ENCODE measurements at places on chromosomes 4 and X.

- no peak for DNase-seq
These were observed 228.5 kb downstream of the STIM2 start for GRCh38 chr4:27089186-27089585.

GRCh38 chr4:170162416-170162815 is 72.7 kb upstream of the AADAT start:
- DNase-seq = no peak

- DNase-seq = no peak
These were observed 318.8 kb upstream of the RASGEF1B start for GRCh38 chr4:81790477-81790876.

- no peak for DNase-seq
These were observed 128.2 kb downstream of the FRYL start for GRCh38 chr4:48651914-48652313.

DNA sequence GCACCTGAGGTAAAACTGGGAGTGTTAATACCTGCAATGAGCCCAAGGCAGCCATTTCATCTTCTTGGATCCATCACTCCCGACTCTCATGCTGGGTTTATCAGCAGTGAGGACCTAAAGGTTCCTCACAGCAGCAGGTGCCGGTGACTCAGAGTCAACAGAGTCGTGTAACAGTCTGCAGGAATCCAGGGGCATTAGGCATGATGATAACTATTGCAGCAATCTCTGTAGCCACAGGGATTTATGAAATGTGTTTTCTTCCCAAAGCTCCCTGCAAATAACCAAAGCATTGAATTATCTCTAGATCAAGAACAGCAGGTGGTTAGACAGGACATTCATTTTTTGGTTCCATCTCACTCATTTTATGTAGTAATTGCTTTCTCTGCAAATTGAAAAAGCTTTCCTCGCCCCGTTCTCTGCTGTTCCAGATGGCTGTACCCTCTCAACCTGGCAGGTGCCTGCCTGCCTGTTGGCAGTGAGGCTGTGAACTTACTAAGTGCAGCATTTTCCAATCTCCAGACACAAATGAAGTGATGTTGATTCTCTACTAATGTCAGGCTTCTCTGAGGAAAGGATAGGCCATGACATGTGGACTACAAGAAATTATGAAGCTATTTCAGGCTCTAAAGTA is 48.1 kb upstream of the TSPAN7 start:
- no peak for DNase-seq

GRCh38 chrX:53088136-53088974 is 5.6 kb upstream of the KANTR start:
- DNase-seq = no peak

DNA sequence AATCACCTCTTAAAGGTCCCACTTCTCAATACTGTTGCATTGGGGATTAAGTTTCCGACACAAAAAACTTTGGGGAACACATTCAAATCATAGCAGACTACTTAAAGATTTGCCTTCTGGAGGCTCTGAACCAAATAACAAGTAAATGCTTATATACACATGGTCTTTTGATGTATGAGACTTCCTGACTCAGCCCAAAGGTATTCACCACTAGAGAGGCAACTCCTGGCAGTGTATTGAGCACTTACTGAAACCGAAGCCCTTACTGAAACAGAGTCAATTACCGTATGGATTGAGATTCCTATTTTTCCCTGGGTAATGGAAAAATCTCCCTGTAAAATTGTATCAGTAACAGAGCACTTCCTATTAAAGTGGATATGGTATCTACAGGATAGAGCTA is 45.4 kb downstream of the ZCCHC13 start:
- DNase-seq = no peak

- no peak for DNase-seq
These were observed 42.6 kb downstream of the SHROOM4 start for GRCh38 chrX:50771382-50771781.

GRCh38 chr4:101345596-101346350 is 1.6 kb downstream of the PPP3CA start:
- DNase-seq = no peak

GRCh38 chrX:19625612-19626011 is 110.3 kb upstream of the MAP3K15 start:
- DNase-seq = no peak

- no peak for DNase-seq
These were observed 22.9 kb downstream of the MID2 start for GRCh38 chrX:107848591-107848990.

GRCh38 chrX:24494647-24495075 is 29.6 kb downstream of the PDK3 start:
- DNase-seq = no peak

- DNase-seq = no peak
These were observed 13.0 kb upstream of the IRAK1 start for GRCh38 chrX:154032653-154033052.

DNA sequence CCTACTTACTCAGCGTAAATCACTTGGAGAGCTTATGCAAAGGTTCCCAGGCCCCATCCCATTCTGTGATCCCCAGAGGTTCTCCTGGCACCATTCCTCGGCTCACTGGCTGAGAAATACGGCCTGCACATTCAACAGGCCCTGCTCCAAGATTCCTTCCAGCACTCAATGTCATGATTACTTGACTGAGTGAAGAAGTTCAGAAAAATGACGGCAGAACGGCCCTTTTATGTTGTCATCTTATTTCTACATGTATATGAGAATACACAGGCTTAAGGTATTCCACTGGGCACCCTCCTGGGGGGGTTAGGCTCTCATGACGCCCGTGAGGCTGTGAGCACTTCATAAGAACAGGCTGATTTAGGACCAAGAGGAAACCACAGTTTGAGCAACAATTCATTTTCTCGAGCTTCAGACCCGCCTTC is 190.6 kb downstream of the NSUN7 start:
- DNase-seq = no peak

- DNase-seq = no peak
These were observed 7.3 kb upstream of the DCTD start for GRCh38 chr4:182924497-182924896.

- DNase-seq = no peak
These were observed 109.3 kb downstream of the GATB start for GRCh38 chr4:151651496-151651895.

DNA sequence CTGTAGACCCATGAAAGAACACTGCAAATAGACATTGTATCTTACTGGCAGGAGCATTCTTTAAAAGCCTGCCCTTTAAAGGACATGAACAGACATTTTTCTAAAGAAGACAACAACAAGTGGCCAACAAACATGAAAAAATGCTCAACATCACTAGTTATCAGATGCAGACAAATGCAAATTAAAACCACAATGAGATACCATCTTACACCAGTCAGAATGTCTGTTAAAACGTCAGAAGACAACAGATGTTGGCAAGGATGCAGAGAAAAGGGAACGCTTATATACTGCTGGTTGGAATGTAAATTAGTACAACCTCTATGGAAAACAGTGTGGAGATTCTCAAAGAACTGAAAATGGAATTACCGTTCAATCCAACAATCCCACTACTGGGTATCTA is 77.2 kb downstream of the ATP10D start:
- no peak for DNase-seq

GRCh38 chr4:128328106-128328505 is 40.5 kb upstream of the PGRMC2 start:
- DNase-seq = no peak

GRCh38 chr4:1405636-1406393 is 427 bp downstream of the NKX1-1 start:
- DNase-seq = no peak

- DNase-seq = no peak
These were observed 38.2 kb downstream of the STARD8 start for GRCh38 chrX:68685685-68686084.

- no peak for DNase-seq
These were observed 2.5 kb upstream of the RS1 start for GRCh38 chrX:18674417-18674787.

DNA sequence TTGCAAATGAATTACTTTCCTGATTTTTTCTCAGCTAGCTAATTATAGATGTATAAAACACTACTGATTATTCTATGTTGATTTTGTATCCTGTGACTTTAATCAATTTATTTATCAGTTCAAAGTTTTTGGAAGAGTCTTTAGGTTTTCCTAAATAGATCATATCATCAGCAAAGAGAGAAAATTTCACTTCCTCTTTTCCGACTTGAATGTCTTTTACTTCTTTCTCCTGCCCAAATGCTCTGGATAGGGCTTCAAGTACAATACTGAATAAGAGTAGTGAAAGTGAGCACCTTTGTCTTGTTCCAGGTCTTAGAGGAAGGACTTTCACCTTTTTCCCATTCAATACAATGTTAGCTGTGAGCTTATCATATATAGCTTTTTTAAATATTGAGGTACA is 417.9 kb downstream of the PDGFC start:
- DNase-seq = no peak

- DNase-seq = no peak
These were observed 67.0 kb downstream of the SEL1L3 start for GRCh38 chr4:25795566-25796454.

GRCh38 chrX:50813843-50814661 is at the start of gene SHROOM4:
Gene SHROOM4, minus strand, starts transcription at chrX:50814194. Its CDS starts 176 bp downstream, at chrX:50814018.
- peak; percentile 5 for DNase-seq

DNA sequence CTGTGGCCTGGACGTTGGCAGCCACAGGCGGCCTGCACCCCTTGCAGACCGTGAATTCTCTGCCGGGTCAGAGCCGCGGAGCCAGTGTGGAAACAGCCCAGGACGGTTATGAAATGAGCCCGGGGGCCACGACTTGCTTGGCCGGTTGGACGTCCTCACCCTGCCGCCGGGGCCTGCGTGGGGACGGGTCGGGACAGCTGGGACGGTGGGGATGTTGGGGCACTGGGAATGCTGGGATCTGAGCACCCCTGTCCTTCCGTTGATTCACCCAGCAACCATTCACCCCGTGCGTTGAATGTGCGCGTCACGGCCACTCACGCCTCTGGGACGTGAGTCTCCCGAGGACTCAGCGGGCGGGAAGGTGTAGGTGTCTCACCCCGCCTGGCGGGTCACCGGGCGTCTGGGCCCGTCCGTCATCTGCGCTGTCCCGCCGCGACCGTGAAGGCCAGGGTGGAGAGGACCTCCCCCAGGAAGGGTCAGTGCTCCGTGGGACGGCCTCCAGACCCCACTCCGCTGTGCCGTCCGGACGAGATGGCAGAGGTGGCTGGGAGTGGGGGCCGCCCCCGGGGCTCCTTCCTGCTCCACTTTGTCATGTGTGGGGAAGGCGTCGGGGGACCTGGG is 4.5 kb upstream of the PLCXD1 start:
- DNase-seq = no peak

DNA sequence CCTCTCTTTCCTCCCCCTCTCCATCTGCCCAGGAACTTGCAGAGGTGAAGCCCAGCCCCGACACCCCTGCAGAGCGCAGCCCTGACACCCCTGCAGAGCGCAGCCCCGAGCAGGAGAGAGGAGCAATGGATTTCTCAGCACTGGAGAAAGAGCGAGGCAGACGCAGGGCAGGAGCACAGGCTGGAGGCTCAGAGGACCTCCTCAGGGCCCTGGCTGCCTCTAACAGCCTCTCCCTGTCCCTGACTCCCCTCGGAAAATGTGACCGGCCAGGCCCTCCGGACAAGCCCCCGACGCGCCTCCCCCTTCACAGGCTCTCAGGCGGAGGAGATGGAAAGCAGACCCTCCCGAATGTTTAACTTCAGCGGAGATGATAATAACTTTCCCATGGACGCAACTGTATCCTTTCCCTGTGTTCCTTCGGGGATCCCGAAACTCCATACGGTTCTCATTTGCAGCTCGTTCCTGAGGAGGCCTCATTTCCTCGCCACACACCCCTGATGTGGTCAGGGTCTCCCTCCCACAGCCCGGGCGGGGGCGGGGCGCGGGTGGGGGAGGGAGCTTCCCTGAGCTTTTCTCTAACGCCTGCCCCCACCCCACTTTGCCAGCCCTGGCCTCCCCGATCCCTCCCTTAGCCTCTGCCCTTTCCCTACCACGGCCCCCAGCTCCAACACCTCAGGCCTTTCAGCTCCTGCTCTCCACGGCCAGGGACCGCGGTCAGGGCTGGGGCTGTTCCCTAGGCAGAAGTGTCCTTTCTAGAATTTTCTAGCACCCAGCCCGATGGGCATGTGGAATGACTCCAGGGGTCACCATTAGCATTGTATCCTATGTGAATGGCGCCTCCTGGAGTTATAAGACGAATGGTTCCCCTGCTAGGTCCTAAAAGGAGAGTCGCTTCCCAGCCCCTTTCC is 201.1 kb upstream of the BCOR start:
- DNase-seq = no peak

DNA sequence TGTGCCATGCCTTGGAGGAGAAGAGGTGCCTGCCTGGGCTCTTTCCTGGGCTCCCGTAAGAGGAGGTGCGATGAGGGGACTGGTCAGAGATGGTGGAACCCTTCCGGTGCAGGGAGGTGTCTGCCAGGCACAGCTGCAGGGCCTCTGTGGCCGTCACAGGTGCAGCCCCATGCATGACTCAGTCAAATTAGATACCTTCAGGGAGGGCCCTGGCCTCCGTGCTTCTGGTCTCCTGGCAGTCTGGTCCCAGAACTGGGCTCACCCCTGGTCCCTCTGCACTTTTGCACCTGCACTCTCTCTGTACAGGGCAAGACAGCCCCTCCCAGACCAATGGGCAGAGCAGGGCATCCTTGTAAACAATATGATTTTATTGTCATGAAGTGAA is 49.9 kb upstream of the LRPAP1 start:
- no peak for DNase-seq

DNA sequence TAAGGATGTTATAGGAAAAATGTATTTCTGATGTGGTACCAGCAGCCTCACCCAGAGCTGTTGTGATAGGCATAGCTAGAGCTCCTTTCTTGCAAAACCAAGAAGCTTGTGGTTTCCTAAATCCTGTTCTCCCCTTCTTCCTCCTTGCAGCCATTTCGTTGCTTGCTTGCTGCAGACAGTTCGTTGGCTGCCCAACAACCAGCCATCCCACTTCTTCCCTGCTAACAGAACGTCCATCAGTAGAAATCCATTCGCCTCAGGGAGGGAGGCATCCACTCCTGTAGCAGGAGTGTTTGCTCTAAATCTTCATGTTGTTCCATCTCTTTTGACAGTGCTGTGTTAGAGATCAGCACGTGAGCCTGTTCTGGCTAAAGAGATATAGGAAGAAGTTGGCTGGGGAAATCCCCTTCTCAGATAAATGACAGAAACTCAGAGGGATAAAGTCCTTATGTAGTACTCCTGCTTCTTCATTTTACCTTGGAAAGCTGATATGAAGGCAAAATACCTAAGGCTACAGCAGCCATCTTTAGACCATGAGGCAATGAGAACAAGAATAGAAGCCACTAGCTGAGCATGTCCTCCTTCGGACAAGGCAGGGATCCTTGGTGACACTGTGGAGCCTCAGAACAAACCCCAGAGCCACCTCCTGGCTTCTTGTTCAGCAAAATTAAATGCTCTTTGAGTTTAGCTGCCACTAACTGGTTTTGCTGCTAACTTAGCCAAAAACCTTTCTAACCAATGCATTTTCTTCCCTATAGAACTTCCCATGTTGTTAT is 68.4 kb upstream of the RELL1 start:
- no peak for DNase-seq

- no peak for DNase-seq
These were observed 1.8 kb upstream of the MID1 start for GRCh38 chrX:10622197-10622596.

- no peak for DNase-seq
These were observed 584.3 kb upstream of the SMIM31 start for GRCh38 chr4:164169591-164169990.

Measured in cortex of kidney (tissue), 1 donor.